Cardiac septum (tissue), 1 donor: ENCODE measurements at places on chromosomes 2 and 18. TPM values are rescaled to one million over a fixed set of nuclear protein-coding genes. Genes with fewer than 3 reads are reported as not detected.

DNA sequence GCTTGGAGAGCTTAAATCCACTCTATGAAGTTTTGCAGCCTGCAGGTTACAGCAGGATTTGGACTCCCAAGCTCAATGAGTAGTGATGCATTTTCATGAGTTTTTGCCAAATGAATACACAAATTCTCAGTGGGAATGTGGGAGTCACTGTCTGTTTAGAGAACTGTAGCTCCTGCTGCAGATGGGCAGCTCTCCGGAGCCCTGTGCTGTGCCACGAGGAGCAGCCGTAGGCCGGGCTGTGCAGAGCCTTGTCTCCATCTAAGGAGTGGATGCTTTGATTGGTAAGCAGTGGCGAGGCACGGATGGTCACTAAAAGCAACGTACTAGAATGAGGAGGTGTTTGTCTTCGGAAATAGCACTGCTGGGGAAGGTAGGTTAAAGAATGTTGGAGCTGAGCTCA, 96.0 kb upstream of the NFATC1 start:
- DNase-seq = no peak

GRCh38 chr2:168149986-168150385, 97.4 kb downstream of the STK39 start:
- DNase-seq = no peak

- DNase-seq = no peak
Observed at GRCh38 chr2:31515586-31515985, 65.2 kb downstream of the SRD5A2 start.

TCF23 gene
- not detected for total RNA-seq
